Heart left ventricle (tissue), 16 donors: ENCODE measurements at places on chromosomes 5 and 9. TPM values are rescaled to one million over a fixed set of nuclear protein-coding genes. Genes with fewer than 3 reads are reported as not detected.

DNA sequence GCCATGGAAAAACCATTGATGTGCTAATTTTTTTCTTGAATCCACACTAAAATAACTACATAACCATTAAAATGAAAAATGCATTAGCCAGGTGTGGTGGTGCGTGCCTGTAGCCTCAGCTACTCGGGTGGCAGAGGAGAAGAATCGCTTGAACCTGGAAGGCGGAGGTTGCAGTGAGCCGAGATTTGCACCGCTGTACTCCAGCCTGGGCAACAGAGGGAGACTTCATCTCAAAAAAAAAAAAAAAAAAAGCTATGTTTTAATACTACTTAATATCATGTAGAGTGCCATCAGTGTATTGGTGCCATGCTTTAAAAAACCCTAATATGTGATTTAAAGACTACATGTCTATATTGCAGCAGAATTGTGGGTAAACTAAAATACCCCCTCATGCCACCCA lies 58.9 kb downstream of the NDFIP1 start:
- no peak overlapping the region for H3K27ac ChIP-seq
- no peak overlapping the region for H3K4me3 ChIP-seq
- no peak for DNase-seq
- H3K27me3 ChIP-seq, result no peaks in the 10 kb centered on the region
- H3K4me1 ChIP-seq, result no peaks in the 10 kb centered on the region

DNA sequence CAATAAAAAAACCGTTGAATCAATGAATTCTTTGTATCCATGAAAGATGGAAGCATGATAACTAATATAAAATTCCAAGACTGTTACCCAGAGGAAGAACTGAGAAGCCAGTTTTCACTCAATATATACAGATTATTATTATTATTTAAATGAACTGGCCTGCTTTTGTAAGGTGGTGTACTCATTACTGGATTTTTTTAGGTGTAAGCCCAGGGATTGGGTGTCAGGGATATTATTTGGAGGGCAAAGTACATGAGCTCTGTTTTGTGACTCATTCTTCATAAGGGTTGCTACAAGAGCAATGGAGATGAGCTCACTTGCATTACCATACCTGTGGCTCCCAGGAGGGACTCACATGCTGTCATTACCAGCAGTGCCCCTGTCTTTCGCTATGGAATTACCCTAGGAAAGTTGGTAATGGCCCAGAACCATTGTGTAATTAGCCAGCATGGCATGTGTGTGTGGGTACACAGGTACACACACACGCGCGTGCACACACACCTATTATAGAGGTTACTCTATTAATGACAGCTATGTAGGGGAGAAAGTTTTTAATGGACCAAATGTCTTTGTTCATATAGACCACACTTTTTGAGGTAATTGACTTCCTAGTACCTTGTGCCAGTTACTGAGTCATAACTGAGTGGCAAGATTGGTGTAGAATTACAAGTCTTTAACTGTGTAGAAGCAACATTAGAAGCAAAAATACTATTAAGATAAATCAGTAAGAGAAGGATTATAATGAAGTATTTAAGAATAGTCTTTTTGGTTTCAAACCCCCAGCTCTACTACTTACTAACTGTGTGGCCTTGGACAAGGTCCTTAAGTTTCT lies 143.4 kb downstream of the GDNF start:
- H3K36me3 ChIP-seq, result peaks cover 16% of the 10 kb centered on the region
- H3K27ac ChIP-seq, result no peak overlapping the region
- no peaks in the 10 kb centered on the region for H3K27me3 ChIP-seq

DNA sequence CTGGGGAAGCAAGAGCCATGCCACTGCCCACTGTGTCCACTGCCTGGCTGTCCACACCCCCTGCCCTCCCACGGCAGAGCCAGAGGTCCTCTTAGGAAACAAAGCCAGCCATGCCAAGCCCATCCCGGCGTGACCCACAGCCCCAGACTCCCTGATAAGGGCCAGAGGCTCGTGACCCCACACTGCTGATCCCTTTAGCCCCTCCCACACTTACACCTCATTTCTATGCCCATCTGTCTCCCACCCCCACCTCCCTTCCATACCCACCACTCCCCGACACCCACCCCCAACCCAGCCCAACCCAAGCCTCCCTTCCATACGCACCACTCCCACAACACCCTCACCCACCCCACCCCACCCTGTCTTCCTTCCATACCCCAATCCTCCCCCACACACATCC lies 17.3 kb downstream of the PTGES start:
- no peak overlapping the region for H3K4me3 ChIP-seq
- no peaks in the 10 kb centered on the region for H3K27me3 ChIP-seq

ATG10 gene
- 8.8 TPM for total RNA-seq
